ENCODE measurements at places on chromosomes 11 and 22.

DNA sequence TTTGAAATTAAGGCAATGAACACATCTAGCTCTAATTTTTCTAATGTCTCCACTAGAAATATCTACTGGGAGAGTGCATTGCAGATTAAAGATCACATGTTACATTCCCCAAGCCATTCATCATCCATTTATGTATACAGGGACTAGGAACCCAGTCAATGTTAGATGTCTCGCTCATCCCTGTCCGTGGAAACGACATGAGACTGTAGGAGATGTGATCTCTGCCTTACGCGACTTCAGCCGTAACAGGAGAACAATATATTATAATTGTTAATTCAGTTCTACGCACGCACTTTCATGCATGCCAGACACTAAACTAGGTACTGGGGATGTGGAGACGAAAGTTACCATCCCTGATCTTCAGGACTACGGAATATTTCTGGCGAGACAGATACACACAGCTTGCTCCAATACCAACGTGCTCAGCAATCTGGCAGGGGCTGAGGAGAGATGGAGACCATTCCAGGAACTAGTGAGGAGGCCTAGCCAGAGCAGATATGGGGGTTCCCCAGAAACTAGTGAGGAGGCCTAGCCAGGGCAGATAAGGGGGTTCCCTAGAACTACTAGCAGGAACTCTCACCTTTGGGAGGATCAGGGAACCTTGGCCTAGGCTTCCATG lies 706 bp downstream of the DCPS start:
- DNase-seq: no peak

GRCh38 chr22:37940698-37941376 lies 12.6 kb downstream of the C22orf23 start:
- DNase-seq: no peak

GRCh38 chr11:4493480-4493818 lies 11.0 kb downstream of the OR52K1 start:
- DNase-seq: no peak

GRCh38 chr11:103789952-103790351 lies 246.5 kb upstream of the DDI1 start:
- no peak for DNase-seq

- no peak for DNase-seq
These were observed 840.3 kb downstream of the TBC1D22A start for GRCh38 chr22:47602732-47603131.

DNA sequence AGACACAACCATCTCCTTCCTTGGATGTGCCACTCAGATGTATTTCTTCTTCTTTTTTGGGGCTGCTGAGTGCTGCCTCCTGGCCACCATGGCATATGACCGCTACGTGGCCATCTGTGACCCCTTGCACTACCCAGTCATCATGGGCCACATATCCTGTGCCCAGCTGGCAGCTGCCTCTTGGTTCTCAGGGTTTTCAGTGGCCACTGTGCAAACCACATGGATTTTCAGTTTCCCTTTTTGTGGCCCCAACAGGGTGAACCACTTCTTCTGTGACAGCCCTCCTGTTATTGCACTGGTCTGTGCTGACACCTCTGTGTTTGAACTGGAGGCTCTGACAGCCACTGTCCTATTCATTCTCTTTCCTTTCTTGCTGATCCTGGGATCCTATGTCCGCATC lies 489 bp downstream of the OR10A4 start:
- no peak for DNase-seq

GRCh38 chr11:109644152-109644551 lies 222.2 kb downstream of the C11orf87 start:
- no peak for DNase-seq

GRCh38 chr22:35257002-35257320 lies 332 bp upstream of the HMGXB4 start:
- DNase-seq: no peak

DNA sequence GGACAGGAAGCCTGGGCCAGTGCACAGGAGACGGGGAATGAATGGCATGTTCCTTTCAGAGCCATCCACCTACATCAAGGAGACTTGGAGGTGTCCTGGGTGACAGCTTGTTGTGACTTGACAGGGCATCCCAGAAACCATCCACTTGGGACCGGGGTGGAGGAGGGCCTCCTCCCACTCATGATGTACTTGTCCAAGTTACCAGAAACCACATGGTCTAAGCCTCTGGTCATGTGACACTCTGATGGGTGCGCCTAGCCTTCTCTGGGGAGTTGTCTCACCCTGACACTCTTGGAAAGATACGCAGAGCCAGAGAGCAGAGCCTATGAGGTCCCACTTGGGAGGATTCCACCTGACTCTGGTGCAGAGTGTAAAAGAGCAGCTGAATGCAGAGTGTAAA lies 21.6 kb upstream of the FXYD6 start:
- DNase-seq: no peak

DNA sequence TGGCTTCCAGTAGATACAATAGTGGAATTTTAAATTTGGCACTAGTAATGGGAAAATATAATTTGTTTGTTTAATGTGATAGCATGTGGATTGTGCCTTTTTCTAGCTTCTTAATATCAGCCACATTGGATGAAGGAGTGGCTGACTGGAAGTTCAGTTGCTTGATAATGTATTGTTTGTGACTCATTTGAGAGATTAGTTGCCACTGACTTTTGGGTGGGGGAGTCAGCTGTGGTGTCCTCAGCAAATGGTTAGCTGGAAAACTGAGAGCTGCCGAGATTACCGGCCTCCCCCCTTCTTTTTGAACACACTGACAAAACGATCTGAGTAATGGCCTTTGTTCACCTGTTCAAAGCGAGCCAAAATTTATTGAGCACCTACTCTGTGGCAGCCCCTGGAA lies 5.5 kb downstream of the JAM3 start:
- no peak for DNase-seq

GRCh38 chr11:115126515-115127208 lies 377.6 kb downstream of the CADM1 start:
- no peak for DNase-seq

Measured in CD4-positive, alpha-beta T cell treated with Interleukin-1 beta for 1 hour (primary cell).